ENCODE measurements at places on chromosomes 1 and 21. TPM values are rescaled to one million over a fixed set of nuclear protein-coding genes. Genes with fewer than 3 reads are reported as not detected.

Gene XCL2
- not detected for total RNA-seq

Gene RGS13
- not detected for total RNA-seq

Gene KDM1A
- total RNA-seq, result 105 TPM

Gene CRNN
- not detected for total RNA-seq

Gene GUCA2A
- total RNA-seq, result not detected

Gene PAQR6
- 8.4 TPM for total RNA-seq

Gene ZNF683
- total RNA-seq, result not detected

Gene SUSD4
- total RNA-seq, result 18.5 TPM

Gene AUNIP
- total RNA-seq, result 3.3 TPM

Gene VWA5B1
- not detected for total RNA-seq

Gene OR10Z1
- total RNA-seq, result not detected

Gene LSS
- total RNA-seq, result 157 TPM

Gene PRAMEF15
- total RNA-seq, result not detected

Gene CFHR1
- total RNA-seq, result 0.49 TPM

Gene CD1C
- not detected for total RNA-seq

Gene WDR26
- 126 TPM for total RNA-seq

Gene CLCA1
- not detected for total RNA-seq

Gene FAM151A
- not detected for total RNA-seq

Gene RAB25
- 1.6 TPM for total RNA-seq

Gene HAO2
- total RNA-seq, result not detected

Gene TEX50
- not detected for total RNA-seq
